ENCODE measurements at places on chromosomes 12 and 14. TPM values are rescaled to one million over a fixed set of nuclear protein-coding genes. Genes with fewer than 3 reads are reported as not detected.

The LRRC10 gene
- total RNA-seq: not detected

The KRT6C gene
- total RNA-seq: not detected

The PIWIL1 gene
- total RNA-seq: not detected

The PZP gene
- total RNA-seq: not detected

The DEPDC4 gene
- 3.4 TPM for total RNA-seq

The POTEM gene
- not detected for total RNA-seq

The BHLHE41 gene
- 4.7 TPM for total RNA-seq

The C14orf93 gene
- total RNA-seq: 13.7 TPM

The RIN3 gene
- 22.2 TPM for total RNA-seq

The MGP gene
- 1.3 TPM for total RNA-seq

The NPFF gene
- total RNA-seq: not detected

The FSCB gene
- not detected for total RNA-seq

The SOAT2 gene
- total RNA-seq: 0.17 TPM

The BAZ2A gene
- total RNA-seq: 106 TPM

The PAPOLA gene
- total RNA-seq: 223 TPM

The BIN2 gene
- 0.22 TPM for total RNA-seq

DNA sequence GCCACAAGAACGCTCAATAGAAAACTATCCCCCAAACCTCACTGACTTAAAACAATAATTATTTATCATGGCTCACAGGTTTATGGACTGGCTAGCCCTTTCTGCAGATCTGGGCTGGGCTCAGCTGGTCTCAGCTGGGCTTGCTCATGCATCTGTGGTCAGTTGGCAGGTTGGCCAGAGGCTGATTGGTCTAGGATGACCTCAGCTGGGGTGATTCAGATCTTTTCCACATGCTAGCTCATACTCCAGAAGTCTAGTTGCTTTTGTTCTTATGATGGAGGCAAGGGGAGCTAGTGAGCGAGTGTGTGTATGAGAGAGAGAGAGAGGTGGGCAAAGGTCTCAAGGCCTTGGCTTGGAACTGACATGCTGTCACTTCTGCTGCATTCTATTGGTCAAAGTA, 181.2 kb upstream of the NRXN3 start:
- no peaks in the 10 kb centered on the region for H3K27me3 ChIP-seq
- H3K4me1 ChIP-seq: no peaks in the 10 kb centered on the region
- H3K4me3 ChIP-seq: no peak overlapping the region
- no peaks in the 10 kb centered on the region for H3K36me3 ChIP-seq
- H3K27ac ChIP-seq: no peak overlapping the region
- no peak for DNase-seq

GRCh38 chr14:105375635-105376057, 22.7 kb upstream of the TEX22 start:
- H3K27ac ChIP-seq: no peak overlapping the region
- DNase-seq: no peak
- H3K36me3 ChIP-seq: no peaks in the 10 kb centered on the region
- H3K4me1 ChIP-seq: peaks cover 8% of the 10 kb centered on the region
- H3K27me3 ChIP-seq: no peaks in the 10 kb centered on the region

DNA sequence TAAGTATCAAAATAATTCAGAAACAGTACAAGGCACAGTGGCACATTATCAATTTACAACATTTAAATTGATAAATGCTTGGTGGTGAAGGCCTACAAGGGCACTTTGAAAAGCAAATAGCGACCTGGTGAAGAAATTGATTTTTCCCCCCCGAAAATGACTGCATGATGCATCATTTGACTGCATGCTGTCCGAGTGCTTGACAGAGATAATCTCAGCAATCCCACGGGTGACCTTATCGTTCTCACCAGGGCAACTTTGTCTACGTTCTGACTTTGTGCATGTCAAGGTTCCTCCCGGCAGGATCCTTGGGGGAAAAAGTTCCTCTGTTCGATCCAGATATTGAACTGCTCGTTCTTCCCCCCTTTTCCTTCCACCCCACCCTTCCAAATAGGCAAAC, 384.8 kb downstream of the EGLN3 start:
- peaks cover 5% of the 10 kb centered on the region for H3K27me3 ChIP-seq
- no peak overlapping the region for H3K27ac ChIP-seq
- no peaks in the 10 kb centered on the region for H3K36me3 ChIP-seq
- H3K4me3 ChIP-seq: no peak overlapping the region
- no peak for DNase-seq

DNA sequence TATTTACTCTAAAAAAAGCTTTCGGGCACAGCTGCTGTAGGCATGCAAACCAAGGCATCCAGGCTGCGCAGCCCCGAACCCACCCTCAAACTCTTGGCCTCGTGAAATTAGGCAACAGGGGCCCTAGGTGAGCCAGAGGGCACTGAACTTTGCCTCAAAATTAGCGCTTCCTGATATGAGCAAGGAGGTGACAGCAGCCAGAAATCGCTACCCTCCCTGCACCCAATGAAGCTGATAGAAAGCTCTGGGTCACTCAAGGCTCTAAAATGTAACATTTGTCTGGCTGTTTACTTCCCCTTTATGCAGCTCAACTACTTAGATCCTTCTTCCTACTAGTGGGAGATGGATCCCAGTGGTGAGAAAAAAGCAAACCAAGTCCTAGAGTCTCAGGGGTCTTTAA, 61.8 kb downstream of the PITPNM2 start:
- peaks cover 71% of the 10 kb centered on the region for H3K4me1 ChIP-seq
- peak overlapping the region; percentile 61 for H3K27ac ChIP-seq
- H3K4me3 ChIP-seq: no peak overlapping the region
- H3K27me3 ChIP-seq: no peaks in the 10 kb centered on the region

DNA sequence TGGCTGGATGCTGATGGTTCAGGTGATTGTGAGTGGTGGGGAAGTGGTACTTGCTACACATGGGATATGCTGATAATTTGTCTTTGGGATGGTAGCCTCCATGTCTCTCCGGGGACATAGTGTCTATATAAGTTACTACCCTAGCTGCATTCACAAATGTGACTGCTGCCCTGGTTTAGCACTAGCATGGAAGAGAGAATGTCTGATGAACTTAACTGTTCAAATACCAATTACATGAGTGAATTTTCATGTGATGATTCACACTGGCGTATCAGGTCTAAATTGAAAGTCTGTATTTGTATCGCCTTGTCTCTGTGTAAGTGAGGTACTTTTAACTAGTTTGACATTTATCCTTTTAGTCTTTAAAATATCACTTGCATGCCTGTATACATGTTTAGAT, 34.4 kb downstream of the ATF7IP start:
- H3K27me3 ChIP-seq: no peaks in the 10 kb centered on the region
- H3K4me1 ChIP-seq: peaks cover 24% of the 10 kb centered on the region

GRCh38 chr12:29771786-29772185, 12.0 kb downstream of the TMTC1 start:
- no peak for DNase-seq
- no peak overlapping the region for H3K4me3 ChIP-seq
- no peak overlapping the region for H3K27ac ChIP-seq
- H3K36me3 ChIP-seq: no peaks in the 10 kb centered on the region
- H3K4me1 ChIP-seq: no peaks in the 10 kb centered on the region

GRCh38 chr14:76498976-76499375, 123.0 kb downstream of the ESRRB start:
- H3K27ac ChIP-seq: no peak overlapping the region
- DNase-seq: no peak
- H3K4me3 ChIP-seq: no peak overlapping the region
- H3K4me1 ChIP-seq: no peaks in the 10 kb centered on the region

GRCh38 chr14:45526715-45527549, 273.9 kb upstream of the MIS18BP1 start:
- H3K27ac ChIP-seq: peak overlapping the region; percentile 1
- H3K4me3 ChIP-seq: no peak overlapping the region
- DNase-seq: peak; percentile 51
- H3K4me1 ChIP-seq: peaks cover 11% of the 10 kb centered on the region

- no peak overlapping the region for H3K4me3 ChIP-seq
- H3K36me3 ChIP-seq: no peaks in the 10 kb centered on the region
- no peak for DNase-seq
- no peaks in the 10 kb centered on the region for H3K27me3 ChIP-seq
- peaks cover 4% of the 10 kb centered on the region for H3K4me1 ChIP-seq
- no peak overlapping the region for H3K27ac ChIP-seq
These were observed 89.8 kb downstream of the CHST11 start for GRCh38 chr12:104546575-104546974.

DNA sequence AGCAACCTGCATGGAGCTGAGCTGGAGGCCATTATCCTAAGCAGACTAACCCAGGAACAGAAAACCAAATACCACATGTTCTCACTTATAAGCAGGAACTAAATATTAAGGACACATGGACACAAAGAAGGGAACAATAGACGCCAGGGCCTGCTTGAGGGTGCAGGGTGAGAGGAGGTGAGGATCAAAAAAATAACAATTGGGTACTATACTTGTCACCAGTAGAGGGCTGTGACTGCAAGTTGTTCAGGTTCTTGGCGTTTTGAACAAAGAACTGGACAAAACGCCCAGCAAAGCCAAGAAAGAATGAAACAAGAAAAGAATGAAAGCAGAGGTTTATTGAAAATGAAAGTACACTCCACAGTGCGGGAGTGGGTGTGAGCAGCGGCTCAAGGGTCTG, 208.5 kb upstream of the NEDD1 start:
- H3K4me3 ChIP-seq: no peak overlapping the region
- peaks cover 19% of the 10 kb centered on the region for H3K27me3 ChIP-seq
- H3K4me1 ChIP-seq: no peaks in the 10 kb centered on the region
- H3K36me3 ChIP-seq: no peaks in the 10 kb centered on the region

GRCh38 chr12:7038591-7038990, 20.3 kb upstream of the LPCAT3 start:
- H3K27ac ChIP-seq: no peak overlapping the region
- peaks cover 9% of the 10 kb centered on the region for H3K4me1 ChIP-seq
- DNase-seq: no peak
- H3K27me3 ChIP-seq: no peaks in the 10 kb centered on the region
- no peaks in the 10 kb centered on the region for H3K36me3 ChIP-seq
- H3K4me3 ChIP-seq: no peak overlapping the region

- no peaks in the 10 kb centered on the region for H3K27me3 ChIP-seq
- H3K4me1 ChIP-seq: 0 out of 2 replicates have a peak, but pooled peaks cover 2% of the 10 kb centered on the region
- no peak overlapping the region for H3K4me3 ChIP-seq
- no peaks in the 10 kb centered on the region for H3K36me3 ChIP-seq
These were observed 15.4 kb downstream of the C1S start for GRCh38 chr12:7075939-7076338.

DNA sequence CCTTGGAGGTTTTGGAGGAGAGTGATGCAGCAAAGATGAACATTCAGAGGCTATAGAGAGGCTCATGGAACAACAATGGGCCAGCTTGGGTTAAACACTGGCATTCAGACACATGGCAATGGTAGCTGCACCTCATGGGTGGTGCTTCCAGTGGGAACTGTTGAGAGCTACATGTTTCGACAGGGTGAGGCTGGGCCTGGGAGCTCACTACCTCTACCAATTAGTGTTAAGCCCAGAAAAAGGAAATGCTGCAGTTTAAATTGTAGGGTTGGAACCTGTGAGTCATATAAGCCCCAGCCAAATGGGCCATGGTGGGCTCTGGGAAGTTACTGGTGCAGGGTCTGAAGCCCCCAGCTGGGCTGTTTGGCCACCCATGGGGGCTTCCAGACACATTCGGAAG, 279.7 kb downstream of the ZFP36L1 start:
- no peak overlapping the region for H3K27ac ChIP-seq
- no peak overlapping the region for H3K4me3 ChIP-seq
- H3K27me3 ChIP-seq: no peaks in the 10 kb centered on the region
- peaks cover 31% of the 10 kb centered on the region for H3K4me1 ChIP-seq
- H3K36me3 ChIP-seq: no peaks in the 10 kb centered on the region

- H3K4me1 ChIP-seq: no peaks in the 10 kb centered on the region
- H3K4me3 ChIP-seq: no peak overlapping the region
- no peaks in the 10 kb centered on the region for H3K36me3 ChIP-seq
- no peak overlapping the region for H3K27ac ChIP-seq
These were observed 1442.0 kb downstream of the AACS start for GRCh38 chr12:126507231-126507630.

- no peaks in the 10 kb centered on the region for H3K4me1 ChIP-seq
- no peak overlapping the region for H3K4me3 ChIP-seq
- H3K36me3 ChIP-seq: peaks cover 3% of the 10 kb centered on the region
- H3K27ac ChIP-seq: no peak overlapping the region
These were observed 156.1 kb downstream of the KICS2 start for GRCh38 chr12:64065881-64066451.

GRCh38 chr12:18979401-18980126, 150.0 kb upstream of the PLEKHA5 start:
- H3K27ac ChIP-seq: no peak overlapping the region
- H3K36me3 ChIP-seq: no peaks in the 10 kb centered on the region
- H3K4me3 ChIP-seq: no peak overlapping the region
- H3K27me3 ChIP-seq: no peaks in the 10 kb centered on the region
- H3K4me1 ChIP-seq: no peaks in the 10 kb centered on the region

GRCh38 chr12:106975993-106976658, 10.8 kb downstream of the MTERF2 start:
- no peaks in the 10 kb centered on the region for H3K27me3 ChIP-seq
- H3K27ac ChIP-seq: no peak overlapping the region
- no peak for DNase-seq
- peaks cover 3% of the 10 kb centered on the region for H3K4me1 ChIP-seq

GRCh38 chr12:95815632-95816212, 25.2 kb upstream of the NTN4 start:
- no peak overlapping the region for H3K27ac ChIP-seq
- H3K27me3 ChIP-seq: no peaks in the 10 kb centered on the region
- no peaks in the 10 kb centered on the region for H3K36me3 ChIP-seq
- no peaks in the 10 kb centered on the region for H3K4me1 ChIP-seq

DNA sequence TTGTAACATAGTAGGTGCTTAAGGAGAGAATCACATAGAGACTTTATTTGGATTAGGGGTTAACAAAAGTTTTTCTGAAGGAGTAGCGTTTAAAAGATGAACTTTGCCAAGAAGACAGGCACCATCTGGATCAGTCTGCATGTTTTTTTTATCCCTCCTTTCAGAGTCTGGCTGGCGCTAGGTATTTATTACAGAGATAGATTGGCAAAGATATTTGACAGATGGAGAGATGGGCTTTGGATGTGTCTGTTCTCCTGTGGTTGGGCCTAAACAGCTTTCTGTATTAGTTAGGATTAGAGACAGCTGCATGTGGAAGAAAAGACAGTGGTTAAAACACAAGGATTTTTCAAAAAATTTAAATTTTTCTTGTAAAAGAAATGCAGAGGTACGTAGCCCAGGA, 133.9 kb downstream of the C12orf75 start:
- DNase-seq: no peak
- peaks cover 23% of the 10 kb centered on the region for H3K27me3 ChIP-seq
- H3K36me3 ChIP-seq: no peaks in the 10 kb centered on the region
- no peak overlapping the region for H3K4me3 ChIP-seq

DNA sequence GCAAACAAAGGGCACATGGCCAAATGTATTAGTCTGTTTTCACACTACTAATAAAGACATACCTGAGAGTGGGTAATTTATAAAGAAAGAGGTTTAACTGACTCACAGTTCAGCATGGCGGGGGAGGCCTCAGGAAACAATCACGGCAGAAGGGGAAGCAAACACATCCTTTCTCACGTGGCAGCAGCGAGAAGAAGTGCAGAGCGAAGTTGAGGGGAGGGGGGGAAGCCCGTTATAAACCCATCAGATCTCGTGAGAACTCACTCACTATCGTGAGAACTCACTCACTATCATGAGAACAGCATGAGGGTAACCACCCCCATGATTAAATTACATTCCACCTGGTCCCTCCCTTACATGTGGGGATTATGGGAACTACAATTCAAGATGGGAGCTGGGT, 66.1 kb downstream of the ST8SIA1 start:
- H3K4me3 ChIP-seq: no peak overlapping the region
- no peaks in the 10 kb centered on the region for H3K4me1 ChIP-seq
- H3K27ac ChIP-seq: no peak overlapping the region
- no peaks in the 10 kb centered on the region for H3K27me3 ChIP-seq
- DNase-seq: no peak
- H3K36me3 ChIP-seq: no peaks in the 10 kb centered on the region

Data from HCT116 (cell line).